BJ (cell line): ENCODE measurements at places on chromosomes 7 and 10. TPM values are rescaled to one million over a fixed set of nuclear protein-coding genes. Genes with fewer than 3 reads are reported as not detected.

GRCh38 chr10:80275756-80276155 is 13.7 kb downstream of the MAT1A start:
- DNase-seq, result no peak

GRCh38 chr10:80660736-80661135 is 123.0 kb downstream of the SH2D4B start:
- DNase-seq, result no peak

GRCh38 chr7:44162179-44162578 is 21.0 kb upstream of the MYL7 start:
- DNase-seq, result no peak

GRCh38 chr7:19104811-19105210 is 12.6 kb downstream of the TWIST1 start:
- DNase-seq, result no peak

DNA sequence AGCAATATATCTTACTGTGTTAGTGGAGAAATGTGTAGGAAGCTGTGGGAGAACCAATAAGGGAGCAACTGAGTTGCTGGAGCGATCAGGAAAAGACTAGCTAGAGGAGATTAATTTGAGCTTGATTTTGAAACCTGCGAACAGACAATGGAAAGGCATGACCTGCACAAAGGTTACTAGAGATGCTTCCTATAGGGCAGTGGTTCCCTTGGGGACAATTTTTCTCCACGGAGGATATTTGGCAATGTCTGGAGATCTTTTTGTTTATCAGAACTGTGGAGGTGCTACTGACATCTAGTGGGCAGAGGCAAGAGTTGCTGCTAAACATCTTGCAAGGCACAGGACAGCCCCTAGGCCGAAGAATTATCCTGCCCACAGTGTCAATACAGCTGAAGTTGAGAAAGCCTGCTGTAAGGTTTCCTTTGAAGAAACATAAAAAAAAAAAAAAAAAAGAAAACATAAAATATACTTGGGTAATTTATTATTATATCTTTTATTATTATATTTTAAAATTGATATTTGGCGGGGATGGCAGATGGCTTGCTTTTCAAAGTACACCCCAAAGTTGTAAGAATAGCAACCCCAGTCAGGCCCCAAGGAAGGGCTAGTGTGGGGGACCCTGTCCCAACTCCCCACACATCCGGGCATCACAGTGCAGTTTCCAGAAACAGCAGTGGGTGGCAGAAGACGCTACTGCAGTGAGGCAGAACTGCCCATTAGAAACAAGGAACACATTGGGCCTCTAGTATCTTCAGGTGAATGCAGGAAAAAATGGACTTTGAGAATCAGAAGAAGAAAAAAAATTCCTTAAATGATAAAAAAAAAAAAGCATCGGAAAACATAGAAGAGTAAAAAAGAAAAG is 481.6 kb downstream of the SH2D4B start:
- no peak for DNase-seq

GRCh38 chr7:133412942-133413341 is 160.1 kb downstream of the EXOC4 start:
- no peak for DNase-seq

Gene LRRTM3
- not detected in 2 replicates for polyA plus RNA-seq

- peak; percentile 63 for DNase-seq
Observed at GRCh38 chr10:96991313-96991841, 159.3 kb downstream of the LCOR start.

- DNase-seq, result no peak
Observed at GRCh38 chr7:47601119-47601880, 19.4 kb upstream of the TNS3 start.
